GF-D8 (cell line): ENCODE measurements at places on chromosomes 1 and 21.
A peak's percentile ranks its signal among the peaks of the same experiment; 100 is the strongest.

DNA sequence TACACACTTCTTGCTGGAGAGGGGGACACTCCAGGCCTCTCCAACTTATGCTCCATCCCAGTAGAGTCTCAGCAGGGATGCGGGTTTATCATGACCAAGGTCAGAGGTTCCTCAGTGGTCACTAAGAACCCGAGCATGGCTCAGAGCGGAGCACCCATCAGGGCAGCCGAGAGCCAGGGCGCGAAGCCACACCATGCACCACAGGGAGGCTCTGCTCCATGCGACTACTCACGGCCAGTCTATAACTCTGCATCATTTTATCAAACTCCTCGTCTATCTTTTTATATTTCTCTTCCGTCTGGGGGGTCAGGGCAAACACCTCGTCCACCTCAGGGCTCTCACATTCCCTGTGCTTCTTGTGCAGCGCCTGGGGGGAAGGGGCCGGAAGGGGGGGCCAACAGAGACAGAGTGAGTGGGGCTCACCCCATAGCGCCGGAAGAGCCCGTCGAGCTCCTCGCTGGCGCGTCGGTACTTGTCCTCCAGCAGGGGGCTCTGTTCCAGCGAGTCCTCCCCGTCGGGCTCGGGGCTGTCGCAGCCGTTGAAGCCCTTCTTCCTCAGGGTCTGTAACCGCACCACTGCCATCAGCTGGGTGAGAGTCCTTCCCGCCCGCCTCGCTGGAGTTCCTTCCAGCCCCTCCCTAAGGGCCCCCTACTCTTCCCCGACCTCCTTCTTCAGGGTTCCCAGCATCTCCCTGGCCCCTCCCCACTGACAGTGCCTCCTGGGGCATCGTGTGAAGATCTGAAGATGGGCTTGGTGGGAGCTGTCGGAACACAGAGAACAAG lies 20.0 kb downstream of the MEF2D start:
- DNase-seq: no peak

DNA sequence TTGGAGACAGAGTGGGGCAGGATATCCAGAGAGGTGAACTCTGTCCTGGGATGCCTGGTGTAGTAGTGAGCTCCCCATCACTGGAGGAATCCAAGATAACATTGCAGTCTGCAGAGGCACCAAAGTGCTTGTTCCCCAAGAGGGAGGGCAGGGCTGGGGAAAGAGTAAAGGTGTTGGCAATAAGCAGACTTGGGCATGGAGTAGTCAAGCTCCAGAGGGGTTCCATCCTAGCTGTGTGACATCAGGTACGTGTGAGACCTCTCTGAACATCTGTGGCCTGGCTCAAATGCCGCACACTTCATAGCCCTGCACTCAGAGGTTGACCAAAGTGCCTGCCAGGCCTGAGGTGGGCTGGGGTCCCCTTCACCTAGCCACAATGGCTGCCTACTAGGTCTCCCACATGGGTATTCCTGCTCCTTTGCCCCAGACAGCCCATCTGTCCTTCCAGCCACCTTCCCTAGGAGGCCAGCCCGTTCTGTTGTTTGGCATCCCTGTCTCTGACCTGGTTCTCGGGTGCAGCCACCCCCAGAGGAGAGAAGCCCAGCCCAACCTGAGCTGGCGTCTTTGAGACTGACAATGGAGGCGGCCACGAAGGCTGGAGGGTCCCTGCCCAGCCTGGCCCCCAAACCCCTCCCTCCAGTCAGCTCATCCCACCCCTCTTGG lies 2.8 kb upstream of the ARF1 start:
- no peak for DNase-seq

DNA sequence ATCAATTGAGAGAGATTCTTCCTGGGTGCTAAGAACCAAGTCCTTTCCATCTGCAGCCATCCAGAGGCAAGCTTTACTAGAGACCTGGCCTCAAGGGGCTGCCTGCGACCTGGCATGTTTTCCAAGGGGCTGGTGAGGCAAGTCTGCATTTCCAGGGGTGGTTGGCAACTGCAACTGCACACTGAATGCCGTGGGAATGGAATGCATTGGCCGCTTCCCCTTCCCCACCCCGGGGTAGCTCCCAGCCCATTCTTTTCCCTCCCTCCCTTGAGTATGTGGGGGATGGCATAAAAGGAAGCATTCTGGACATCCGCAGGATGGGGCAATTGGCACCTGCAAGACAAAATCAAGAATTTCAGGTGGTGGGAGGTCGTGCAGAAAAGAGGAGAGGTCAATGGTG lies 155.1 kb downstream of the IGSF21 start:
- no peak for DNase-seq

GRCh38 chr1:213053455-213053854 lies 2.4 kb downstream of the RPS6KC1 start:
- DNase-seq: no peak

DNA sequence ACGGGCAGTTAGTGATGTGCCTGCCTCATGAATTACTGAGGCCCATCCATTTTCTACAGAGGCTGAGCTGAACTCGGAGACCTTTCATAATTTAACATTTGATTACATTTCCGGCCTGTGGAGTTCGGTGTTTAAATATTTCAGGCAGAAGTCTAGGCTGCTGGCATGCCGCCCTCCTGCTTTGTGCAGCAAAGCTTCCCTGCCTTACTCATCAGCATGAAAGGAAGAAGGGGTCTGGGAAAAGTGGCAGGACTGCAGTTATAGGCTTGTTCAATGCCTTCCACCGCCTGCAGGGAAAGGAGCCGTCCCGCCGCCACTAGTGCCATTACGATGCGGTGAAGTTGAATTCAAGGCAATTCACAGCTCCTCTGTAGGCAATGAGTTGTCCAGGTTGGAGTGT lies 527.9 kb downstream of the NPHP4 start:
- DNase-seq: no peak

- DNase-seq: no peak
Measured at GRCh38 chr1:116373431-116374352, 648 bp downstream of the ATP1A1 start.

DNA sequence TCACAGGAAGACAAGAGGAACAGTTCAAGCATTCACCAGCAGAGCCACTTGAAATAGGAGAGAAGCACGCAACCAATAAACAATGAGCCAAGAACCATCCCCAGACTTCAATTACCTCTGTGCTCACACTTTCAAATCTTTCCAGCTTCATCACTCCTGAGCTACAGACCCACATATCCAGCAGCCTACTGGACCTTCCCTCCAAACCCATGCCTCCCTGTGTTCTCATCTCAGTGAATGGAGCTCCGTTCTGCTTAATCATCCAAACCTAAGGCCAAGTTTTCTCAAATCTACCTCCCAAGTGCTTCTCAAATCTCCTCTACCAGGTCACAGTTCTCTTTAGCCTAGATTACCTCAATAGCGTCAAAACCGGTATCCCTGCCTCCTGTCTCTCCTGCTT lies 3.7 kb downstream of the PEF1 start:
- DNase-seq: no peak

GRCh38 chr1:67830226-67830625 lies 3.0 kb downstream of the GNG12 start:
- no peak for DNase-seq

- no peak for DNase-seq
Measured at GRCh38 chr1:24770881-24771280, 25.6 kb downstream of the CLIC4 start.

DNA sequence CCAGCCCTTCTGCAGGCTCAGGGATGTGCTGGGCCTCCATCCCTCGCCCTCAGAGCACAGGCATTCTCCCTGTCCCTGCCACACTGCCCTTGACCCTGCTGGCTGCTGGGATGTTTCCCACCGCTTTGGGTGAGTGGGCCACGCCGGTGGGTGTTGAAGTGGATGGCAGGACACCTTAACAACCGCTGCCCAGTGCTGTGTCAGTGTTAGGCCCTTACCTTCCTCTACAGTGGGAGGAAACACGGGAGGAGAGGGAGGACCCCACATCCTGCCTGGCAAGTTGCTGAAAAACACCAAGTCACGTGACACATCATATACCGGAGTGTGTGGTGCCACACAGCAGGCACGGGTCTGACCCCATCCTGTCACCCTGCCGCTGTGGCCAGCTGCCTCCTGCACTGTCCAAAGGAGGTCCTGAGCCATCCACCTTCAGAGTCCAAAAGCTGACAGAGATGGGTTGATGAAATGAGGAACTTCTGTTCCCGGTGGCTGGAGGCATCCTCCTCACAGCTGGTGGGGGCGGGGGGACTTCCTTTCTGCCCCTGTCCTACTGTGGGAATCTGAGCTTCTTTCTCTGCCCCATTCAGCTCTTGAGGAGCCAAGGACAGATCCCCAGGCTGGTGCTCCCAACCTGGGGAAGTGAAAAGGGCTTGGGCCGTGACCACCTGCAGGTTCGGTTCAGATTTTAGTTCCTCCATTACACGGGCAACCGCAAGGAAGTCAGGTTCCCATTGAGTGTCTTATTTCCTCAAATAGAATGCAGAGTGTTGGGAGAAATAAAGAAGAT lies 3.2 kb upstream of the THEMIS2 start:
- peak; percentile 71 for DNase-seq

- DNase-seq: no peak
Measured at GRCh38 chr1:17979815-17980214, 127.8 kb upstream of the IGSF21 start.

DNA sequence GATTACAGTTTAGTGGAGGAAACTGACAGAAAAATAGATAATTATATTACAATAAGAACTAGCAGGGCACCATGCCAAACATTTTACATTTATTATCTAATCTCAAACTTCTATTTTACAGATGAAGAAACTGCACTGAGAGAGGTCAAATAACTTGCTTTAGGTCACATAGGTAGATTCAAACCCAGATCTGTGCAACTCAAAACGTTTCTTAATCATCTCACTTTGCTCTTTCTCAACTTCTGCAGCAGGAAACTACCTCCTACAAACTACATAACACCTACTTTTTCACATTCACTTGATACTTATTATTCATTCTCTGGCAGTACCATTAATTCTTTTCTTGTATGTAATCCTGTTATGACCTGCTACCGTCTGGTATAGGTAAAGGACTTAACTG lies 49.9 kb upstream of the BCL10 start:
- no peak for DNase-seq

DNA sequence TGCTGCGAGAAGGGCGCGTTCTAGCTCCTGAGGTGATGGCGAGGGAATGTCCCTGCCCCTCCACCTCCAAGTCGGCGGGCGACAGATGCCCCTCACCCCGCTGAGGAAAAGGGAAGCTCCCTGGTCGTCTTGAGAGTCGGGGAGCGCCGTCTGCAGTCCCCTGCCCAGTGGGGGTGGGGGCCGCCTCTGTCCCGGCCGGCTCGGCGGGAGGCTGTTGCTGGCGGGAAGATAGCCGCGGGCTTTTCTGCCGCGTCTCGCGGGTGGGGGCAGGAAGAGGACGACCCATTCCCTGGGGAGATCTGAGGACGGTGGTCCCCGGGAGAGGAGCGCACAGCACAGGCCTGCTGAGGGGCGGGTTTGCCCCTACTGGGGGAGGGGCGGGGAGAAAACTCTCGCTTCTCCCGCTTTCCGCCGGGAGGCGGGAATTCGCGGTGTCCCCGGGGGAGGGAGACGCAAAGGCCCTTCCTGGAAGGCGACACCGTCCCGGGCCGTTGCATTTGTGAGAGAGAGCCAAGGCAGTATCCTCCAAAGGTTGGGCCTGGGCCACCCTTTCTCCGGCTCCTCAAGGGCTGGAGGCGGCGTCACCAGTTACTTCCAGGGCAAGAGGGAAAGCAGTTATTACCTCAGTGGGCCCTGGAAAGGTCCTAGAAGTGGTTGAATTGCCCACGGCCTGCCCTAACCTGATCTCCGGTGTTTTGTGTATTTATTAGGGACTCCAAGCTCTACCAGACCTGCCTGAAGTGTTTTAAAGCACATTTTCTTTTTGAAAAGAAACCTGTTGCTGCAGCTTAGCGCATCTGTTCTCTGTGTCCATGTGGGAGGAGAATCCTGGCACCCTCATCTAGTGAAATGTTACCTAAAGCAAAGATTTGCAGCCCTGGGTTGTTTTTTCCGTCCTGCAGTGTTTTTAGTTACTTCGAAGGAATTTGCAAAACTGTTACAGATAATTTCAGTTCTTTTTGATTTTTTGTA lies 648 bp downstream of the S100PBP start:
- DNase-seq: peak; percentile 41

GRCh38 chr1:30042438-30043147 lies 680.8 kb downstream of the MATN1 start:
- no peak for DNase-seq
